RPMI8226 (cell line): ENCODE measurements at places on chromosomes 6 and 20.
A peak's percentile ranks its signal among the peaks of the same experiment; 100 is the strongest.

GRCh38 chr6:48111575-48111974, 578 bp upstream of the PTCHD4 start:
- no peak for DNase-seq

DNA sequence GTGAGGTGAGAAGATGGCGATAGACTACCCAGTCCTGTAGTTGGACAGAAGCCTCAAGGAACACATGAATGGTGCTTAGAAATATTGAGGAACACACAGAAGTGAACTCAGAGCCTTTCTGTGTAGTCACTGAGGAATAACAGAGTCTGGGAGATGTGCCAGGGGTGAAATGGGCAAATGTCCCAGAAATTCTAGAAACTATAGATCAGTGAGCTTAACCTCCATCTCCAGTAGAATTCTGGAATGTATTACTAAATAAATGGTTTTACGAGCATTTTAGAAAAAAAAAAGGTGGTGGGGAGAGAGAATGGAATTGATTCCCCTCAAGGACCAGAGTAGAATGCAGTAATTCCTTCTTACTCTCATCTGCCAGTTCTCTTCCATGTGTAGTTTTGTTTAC, 380.0 kb downstream of the LMBRD1 start:
- DNase-seq, result no peak

- no peak for DNase-seq
These were observed 155.7 kb downstream of the AKAP7 start for GRCh38 chr6:131290955-131291354.

- DNase-seq, result no peak
These were observed 762 bp upstream of the TCEA2 start for GRCh38 chr20:64062276-64062595.

GRCh38 chr6:156131221-156131903, 645.8 kb upstream of the ARID1B start:
- DNase-seq, result no peak

GRCh38 chr6:85867595-85867994, 224.9 kb upstream of the SYNCRIP start:
- no peak for DNase-seq

GRCh38 chr20:11094711-11095110, 420.9 kb upstream of the JAG1 start:
- DNase-seq, result no peak

DNA sequence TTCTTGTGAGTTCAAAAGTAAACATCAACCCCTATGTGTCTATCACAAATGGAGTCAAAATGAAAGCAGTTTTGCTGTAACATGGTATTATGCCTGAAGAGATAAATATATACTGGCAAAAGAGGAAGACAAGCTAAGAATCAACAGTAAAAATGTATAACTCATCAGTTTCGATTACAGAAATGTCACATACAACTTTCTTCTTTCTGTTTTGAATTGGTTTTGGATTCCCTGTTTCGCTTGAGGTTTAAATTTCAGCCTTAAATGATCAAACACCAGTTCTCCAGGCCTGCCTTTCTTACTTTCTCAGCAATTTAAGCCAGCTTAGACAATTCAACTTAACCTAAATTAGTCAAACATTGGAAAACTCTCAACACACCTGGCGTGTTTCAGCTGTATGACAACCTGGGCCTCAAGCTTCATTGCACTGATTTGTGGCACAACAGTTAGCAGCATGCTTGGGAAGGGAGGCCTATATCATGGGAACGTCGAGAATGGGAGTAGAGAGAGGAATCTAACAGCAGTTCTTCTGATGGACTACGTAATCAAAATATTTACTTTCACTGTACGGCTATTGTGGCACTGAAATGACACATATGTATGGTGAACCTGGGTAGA, 51.9 kb upstream of the MARCKS start:
- DNase-seq, result peak; percentile 68

DNA sequence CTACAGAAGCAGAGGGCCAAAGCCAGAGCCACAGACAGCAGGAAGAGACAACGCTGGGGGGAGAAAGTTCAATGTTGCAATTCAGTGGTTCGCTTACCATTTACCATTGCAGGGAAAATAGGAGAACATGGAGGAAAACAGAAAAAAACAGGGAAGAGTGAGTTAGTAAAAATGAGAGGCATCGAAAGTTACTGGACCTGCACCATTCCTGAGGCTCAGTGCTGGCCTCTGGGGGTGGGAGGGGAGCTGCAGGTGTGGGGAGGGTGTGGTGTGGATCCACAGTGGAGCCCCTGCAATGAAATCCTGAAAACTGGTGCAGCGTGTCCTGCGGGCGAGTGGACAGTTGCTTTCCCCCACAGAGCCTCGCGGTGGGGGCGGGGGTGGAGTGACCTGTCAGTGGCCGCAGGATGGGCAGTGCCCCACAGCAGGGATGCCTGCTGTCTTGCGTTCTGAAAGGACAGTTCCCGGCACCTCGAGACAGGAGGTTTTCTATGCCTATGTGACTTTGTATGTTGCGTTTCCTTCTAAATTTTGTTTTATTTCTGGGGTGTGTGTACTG, 5.7 kb downstream of the TMEM181 start:
- no peak for DNase-seq

- no peak for DNase-seq
These were observed 26.3 kb upstream of the PLCG1 start for GRCh38 chr20:41110930-41111577.

GRCh38 chr6:33799454-33800113, 4.2 kb downstream of the MLN start:
- DNase-seq, result no peak

GRCh38 chr6:29708432-29709179, 14.6 kb upstream of the HLA-F start:
- no peak for DNase-seq

GRCh38 chr6:169589699-169590257, 112.1 kb downstream of the WDR27 start:
- no peak for DNase-seq

DNA sequence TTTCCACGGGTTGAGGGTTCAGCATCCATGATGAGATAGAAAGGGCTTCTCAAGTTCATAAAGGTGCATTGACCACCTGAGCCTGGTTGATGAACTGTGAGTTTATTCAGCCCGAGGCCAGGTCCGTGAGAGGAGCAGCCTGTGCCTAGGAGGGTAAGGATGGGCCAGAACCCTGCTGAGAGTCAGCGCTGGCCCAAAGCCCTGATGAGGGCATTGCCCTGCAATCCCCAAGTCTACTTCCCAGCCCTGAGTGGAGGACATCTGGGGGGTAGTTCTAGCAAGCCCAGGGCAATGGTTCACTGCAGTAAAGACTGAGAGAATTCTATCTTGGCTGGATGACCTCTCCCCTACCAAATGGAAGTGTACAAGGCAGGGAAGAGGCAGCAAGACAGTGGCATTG, 123.3 kb upstream of the NXT1 start:
- no peak for DNase-seq

DNA sequence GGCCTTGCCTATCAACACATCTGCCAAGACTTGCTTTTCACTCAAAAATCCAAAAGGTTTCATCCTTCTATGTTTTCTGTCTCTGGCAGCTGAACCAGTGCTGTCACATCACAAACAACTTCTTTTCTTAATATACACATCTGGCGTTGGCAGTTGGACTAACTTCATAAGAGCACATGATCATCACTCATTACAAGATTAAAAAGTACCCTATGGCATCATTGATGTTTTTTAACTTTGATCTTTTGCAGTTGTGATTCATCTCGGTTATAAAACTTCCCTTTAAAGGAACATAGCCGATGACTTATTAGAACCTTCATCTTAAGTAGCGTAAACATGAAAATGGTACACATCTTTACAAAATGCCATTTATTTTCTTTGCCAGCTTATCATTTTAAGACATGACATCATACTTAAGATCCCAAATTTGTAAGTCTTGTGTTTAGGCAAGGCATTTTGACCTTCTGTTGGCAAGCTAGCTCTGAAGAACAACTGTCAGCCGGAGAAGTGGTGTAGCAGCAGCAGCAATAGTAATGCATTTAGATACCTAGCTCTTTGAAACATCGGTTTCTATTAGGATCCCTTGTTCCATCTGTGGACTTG, 64.2 kb upstream of the SUPT3H start:
- DNase-seq, result no peak

DNA sequence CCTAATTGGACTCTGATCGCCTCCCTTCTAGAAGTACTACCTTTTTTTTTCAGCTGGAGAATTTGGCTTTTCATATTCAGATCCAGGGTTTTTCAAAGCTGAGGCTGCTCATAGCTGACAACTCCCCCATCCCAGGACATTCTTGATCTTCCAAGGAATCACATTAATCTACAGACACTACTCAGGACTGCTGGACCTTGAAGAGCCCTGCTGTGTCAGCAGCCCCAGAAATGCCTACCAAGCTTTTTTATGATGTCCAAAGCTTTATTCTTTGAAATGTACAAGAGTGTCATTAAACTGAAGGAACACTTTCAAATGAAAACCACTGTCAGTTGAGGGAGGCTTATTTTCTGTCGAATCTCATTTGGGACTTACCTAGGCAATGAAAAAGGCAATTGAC, 704.1 kb downstream of the PTPRT start:
- DNase-seq, result no peak

- peak; percentile 81 for DNase-seq
These were observed 3.3 kb upstream of the ULBP3 start for GRCh38 chr6:150072201-150072600.

DNA sequence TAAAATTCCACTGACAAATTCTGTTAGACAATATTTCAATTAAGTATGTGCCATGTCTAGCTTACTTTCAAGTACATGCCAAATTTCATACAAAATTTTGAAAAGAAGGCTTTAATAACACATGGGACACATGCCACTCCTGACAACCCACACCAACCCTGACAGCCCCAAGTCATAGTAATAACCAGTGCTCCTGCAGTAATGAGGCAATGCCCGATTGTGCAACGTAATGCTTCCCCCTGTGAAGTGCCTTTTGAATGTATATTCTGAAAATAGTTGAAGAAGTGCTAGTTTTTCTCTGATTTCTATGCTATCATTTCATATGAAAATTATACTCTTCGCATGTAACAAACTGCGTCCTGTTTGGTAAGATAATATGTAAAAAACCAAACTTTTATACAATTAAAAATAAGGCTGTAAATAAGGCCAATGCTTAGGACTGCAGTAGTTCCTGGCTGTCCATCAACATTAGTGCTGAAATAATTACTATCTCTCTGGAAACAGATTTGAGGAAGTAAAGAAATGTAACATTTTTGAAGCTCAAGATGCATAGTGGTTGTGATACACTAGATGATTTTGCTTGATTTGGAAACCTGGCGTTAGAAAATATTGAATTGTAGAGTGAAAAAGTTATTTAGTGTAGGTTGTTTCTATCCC, 125.8 kb upstream of the BCLAF1 start:
- DNase-seq, result no peak
